ENCODE measurements at places on chromosomes 4 and X.

GRCh38 chrX:100864657-100865391, 9.3 kb downstream of the NOX1 start:
- DNase-seq, result no peak

- no peak for DNase-seq
These were observed 1289.6 kb upstream of the TENM3 start for GRCh38 chr4:180953572-180953971.

DNA sequence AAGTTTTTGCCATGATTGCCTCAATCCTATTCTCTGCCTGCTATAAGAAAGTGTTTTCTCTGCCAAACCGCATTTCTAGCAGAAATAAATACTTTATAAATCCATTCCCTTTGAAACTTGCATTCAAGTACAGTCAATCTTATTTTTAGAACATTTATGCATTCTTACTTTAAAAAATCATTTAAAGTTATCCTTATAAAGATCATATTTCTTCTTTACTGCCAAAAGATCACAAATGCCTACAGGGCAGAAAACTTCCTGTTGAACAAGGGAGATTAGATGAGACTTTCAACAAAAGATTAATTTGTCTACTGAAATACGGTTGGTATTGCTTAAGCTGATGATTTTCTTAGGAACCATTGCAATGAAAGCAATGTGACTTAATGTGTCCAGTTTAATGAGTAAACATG, 207.2 kb upstream of the SLIT2 start:
- no peak for DNase-seq

DNA sequence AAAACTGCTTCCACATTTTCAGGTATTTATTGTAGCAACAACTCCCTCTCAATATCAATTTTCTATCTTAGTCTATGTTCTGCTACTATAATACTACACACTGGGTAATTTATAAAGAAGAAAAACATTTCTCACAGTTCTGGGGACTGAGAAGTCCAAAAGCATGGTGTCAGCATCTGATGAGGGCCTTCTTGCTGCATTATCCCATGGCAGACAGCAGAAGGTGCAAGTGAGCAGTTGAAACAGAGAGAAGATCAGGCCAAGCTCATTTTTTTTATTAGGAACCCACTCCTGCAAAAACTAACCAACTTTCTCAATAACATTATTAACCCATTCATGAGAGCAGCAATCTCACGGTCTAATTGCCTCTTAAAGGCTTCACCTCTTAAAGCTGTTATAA, 376.0 kb downstream of the RAB28 start:
- no peak for DNase-seq

GRCh38 chr4:141635736-141636081, 674 bp upstream of the IL15 start:
- no peak for DNase-seq

DNA sequence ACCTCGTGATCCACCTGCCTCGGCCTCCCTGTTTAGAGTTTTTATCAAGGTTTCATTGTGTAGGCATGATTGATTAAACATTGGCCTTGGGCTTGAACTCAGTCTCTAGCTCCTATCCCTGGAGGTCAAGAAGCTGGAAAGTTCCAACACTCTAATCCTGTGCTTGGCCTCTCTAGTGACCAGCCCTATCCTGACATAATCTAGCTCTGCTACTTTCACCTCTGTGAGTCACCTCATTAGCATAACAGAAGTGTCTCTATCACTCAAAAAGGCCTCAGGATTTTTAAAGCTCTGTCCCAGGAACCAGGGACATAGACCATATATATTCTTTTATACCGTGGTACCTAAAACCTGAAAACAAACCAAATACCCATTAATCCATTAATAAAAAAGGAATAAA, 377.5 kb downstream of the CENPC start:
- no peak for DNase-seq

- no peak for DNase-seq
These were observed 682.9 kb upstream of the GALNTL6 start for GRCh38 chr4:171130256-171130801.

GRCh38 chr4:173958445-173958844, 325.0 kb downstream of the FBXO8 start:
- no peak for DNase-seq

DNA sequence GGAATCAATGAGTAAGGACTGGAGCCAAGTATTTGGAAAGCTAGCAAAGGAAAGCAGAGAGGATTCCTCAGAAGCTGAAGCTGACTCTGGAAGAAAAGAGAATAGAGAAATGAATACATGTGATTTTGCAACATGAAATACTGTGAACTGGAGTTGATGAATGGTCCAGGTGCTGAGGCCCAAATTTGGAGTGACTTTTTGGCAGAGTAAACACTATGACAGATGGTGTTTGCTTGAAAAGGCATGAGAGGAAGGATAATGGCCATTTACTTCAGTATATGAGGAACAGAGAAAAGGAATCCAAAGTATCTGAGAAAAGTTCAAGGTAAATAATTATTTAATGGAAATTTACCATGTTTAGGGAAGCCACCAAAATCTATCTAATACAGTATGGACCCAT, 236.7 kb downstream of the SLITRK2 start:
- no peak for DNase-seq

GRCh38 chrX:8273451-8273895, 102.4 kb upstream of the VCX2 start:
- DNase-seq, result no peak

- no peak for DNase-seq
These were observed 139.4 kb downstream of the FBXO8 start for GRCh38 chr4:174144106-174144505.

DNA sequence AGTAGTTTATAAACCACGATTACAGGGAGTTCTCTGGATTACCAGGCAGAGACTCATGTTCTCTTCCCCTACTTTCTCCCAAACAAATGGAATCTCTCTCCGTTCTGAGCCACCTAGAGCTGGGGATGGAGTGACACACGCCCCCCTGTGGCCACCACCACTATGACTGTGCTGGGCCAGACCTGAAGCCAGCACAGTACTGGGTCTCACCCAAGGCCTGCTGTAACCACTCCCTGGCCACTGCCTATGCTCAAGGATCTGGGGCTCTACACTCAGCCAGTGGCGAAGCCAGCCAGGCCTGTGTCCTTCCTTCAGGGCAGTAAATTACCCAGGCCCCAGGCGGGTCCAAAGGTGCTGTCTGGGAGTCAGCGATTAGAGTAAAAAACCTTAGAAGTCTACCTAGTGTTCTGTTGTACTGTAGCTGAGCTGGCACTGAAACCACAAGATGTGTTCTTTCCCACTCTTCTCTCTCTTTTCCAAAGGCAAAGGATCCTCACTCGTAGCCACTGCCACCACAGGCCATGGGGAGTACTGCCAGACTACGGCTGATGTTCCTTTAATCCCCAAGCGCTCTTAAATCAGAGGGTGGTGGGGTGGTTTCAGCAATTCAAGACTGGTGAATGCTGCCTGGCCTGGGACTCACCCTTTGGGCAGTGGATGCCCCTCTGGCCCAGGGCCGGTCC, 412.2 kb upstream of the ARX start:
- DNase-seq, result no peak

GRCh38 chr4:141047228-141047884, 85.9 kb downstream of the RNF150 start:
- DNase-seq, result no peak

DNA sequence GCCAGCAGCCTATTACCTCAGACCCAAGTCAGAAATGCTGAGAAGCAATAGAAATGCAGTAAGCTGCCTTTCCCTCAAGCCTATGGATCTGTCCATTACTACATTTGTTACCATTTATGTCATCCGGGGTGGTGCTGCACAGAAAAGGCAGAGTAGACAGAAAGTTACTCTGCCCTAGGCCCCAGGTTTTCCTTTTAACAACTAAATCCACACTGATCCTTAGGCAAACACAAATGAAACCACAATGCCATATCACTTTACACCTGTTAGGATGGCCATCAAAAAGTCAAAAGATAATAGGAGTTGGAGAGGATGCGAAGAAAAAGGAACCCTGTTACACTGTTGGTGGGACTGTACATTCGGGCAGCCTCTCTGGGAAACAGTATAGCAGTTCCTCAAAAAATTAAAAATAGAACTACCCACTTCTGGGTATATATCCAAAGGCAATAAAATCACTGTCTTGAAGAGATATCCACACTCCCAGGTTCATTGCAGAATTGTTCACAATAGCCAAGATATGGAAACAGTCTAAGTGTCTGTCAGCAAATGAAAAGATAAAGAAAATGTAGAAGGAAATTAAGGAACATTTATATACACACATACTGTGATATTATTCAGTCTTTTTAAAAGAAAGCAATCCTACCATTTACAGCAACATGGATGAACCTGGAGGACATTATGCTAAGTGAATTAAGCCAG, 186.3 kb downstream of the NWD2 start:
- no peak for DNase-seq

- DNase-seq, result no peak
These were observed 131.6 kb downstream of the PDS5A start for GRCh38 chr4:39846120-39846519.

DNA sequence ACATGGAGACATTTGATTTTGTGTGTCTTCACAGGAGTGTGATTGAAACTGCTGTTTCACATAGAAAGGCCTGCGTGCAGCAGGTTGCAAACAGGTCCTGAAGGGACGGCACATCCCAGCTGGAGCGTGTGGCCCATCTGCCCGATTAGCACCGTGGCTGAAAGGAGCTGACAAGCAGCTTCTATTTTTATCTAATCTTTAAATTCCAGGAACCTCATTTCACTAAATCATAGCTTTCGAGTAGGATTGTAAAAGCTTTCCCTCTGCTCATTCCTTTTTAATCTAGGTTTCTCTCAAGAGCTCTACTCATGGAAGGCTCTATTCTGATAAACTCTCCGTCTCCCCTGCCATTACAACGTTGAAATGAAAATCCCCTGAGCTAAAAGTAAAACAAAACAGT, 106.8 kb downstream of the FSTL5 start:
- DNase-seq, result no peak

DNA sequence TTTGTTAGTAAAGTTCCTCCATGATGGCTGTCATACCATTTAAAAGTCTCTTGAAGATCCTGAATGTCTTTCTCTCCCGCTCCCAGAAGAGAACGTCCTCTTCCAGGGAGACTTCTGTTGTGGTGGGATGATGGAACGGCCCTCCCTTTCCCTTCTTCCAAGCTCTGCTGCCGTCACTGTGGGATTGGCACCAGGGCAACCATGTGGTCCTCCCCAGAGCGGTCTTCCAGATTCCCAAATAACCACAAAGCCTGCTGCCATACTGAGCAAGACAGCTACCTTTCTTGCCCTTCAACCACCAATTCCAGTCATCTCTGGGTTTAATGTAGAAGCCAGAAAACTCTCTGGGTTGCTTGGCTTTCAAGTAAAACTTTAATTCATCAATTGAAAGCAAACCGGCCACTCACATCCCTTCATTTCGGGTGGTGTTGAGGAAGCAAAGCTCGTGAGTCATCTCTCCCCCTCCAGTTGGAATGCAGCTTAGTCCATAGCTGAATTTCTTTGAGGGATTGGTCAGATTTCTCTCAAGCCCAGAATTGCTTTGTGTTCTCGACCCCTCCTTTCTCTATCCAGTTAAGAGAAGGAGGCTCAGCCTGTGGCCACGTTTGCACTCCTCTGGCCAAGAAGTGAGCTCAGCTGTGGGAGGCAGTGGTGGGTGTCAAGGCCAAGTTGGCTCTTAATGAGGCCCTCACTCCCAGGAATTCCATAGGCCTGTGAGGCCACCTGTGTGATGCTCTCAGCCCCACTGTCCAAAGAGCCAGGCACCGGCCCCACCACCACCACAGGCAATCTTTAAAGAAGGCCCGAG, 36.9 kb downstream of the FHDC1 start:
- DNase-seq, result no peak

DNA sequence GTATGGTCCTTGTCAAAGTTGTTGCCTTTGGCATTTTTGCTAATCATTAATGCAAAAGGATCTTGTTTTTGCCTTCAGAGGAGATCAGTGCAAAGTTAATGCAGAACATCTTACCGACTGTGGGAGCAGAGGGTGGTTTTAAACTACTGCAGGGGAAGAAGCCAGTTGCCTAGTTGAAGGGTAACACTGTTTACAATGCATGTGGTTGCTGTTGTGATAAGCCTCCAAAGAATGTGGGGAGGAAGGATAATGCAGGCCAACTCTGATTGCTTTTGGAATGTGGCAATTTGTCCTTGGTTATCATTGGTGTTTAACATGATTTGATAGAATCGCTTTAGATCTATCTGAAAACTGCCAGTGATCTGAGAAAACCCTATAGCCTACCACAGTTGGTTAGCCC, 204.3 kb upstream of the TLL1 start:
- no peak for DNase-seq

- DNase-seq, result no peak
These were observed 77.3 kb upstream of the MSX1 start for GRCh38 chr4:4781936-4782707.

GRCh38 chrX:46072791-46073190, 472.4 kb downstream of the ZNF674 start:
- no peak for DNase-seq

DNA sequence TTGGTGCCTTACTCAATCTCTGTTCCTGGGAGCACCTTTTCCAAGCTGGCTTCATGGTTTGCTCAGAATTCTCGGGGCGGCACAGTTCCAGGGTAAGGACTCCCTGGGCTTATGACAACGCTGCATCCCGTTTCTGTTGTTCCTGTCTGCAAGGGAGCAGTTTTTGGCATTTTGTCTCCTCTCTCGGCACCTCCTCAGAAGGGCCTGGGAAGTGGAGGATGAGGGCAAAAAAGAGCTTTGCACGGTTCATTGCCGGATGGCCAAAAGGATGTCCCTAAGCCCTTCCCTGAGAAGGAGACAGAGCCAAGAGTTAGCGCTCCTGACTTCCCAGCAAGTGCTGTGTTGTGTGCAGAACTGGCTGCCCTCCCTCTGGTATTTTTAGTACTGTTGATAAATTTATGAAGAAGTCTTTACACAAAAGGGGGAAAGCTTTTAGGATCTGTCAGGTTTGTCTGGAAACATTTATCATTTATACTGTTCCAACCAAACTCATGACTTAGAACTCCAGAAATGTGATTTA, 13.4 kb downstream of the SRD5A3 start:
- no peak for DNase-seq

DNA sequence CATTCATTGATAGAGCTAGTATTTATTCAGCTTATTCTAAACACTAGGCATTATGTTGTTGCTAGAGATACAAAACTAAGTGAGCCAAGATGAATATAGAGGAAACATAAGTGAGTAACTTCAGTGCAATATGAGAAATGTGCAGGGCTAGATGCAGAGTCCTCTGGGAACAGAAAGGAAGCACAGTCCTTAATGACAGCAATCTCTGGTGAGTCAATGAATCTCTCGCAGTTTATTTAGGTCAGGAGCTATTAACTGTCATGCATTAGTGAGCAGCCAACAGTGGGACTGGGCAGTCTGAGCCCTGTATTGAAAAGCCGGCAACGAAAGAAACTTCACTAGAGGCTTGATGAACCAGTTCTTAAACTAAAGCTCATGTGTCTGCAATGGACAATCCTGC, 598.1 kb upstream of the MAGEB2 start:
- DNase-seq, result no peak

DNA sequence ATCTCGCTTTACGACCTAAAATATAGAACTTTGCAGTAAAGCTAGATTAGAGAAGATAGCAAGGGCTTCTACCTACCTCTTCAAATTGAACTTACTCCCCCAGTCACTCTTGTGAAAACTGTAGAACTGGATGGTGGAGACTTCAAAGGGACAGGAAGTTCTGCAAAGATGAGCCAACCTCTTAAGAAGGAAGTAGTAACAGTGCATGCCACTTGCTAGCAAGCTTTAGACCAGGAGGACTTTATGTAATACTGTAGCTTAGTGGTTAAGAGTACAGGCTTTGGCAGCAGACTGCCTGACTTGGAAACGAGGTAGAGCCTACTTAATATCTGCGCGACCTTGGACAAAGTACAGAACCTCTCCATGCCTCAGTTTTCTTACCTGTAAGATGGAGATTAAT, 27.5 kb upstream of the VBP1 start:
- DNase-seq, result peak; percentile 57

GRCh38 chrX:48496660-48497059, 12.1 kb upstream of the PORCN start:
- DNase-seq, result no peak

- DNase-seq, result no peak
These were observed 65.0 kb upstream of the IL15 start for GRCh38 chr4:141571362-141571761.
